Activated T-helper 1 cell treated with anti-CD3 and anti-CD28 coated beads, Interleukin-12 subunit alpha, Interleukin-12 subunit beta, Interleukin-2, Interleukin-4 antibody, amounts not matched to agents 30 ng/mL and 10 ng/mL and 1 ng/mL, durations not matched to agents 14 hours and 24 hours and 36 hours (primary cell): ENCODE measurements at places on chromosomes 7 and 10.

GRCh38 chr10:133166504-133166827, 6.4 kb downstream of the KNDC1 start:
- DNase-seq = no peak

- DNase-seq = no peak
These were observed 96.6 kb upstream of the GPR26 start for GRCh38 chr10:123569436-123570035.

DNA sequence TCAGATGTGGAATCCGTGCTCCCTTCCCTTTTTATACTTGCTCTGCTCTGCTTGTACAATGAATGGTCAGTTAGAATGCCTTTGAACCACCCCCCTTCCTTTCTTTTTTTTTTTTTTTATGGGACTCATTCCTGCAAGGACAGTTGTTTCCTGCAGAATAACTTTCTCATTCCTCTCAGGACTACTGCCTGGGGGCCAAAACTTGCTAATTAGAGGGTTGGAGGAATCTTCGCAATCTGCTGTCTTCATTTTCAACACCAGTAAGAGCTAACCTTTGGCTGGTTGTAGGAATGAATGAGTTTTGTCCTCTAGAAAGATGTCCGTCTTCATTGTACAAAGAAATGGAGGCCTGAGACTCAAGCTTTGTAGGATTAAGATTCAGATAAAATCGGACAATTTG, 868.1 kb downstream of the LRMDA start:
- DNase-seq = no peak

- no peak for DNase-seq
These were observed 44.7 kb upstream of the PDGFA start for GRCh38 chr7:564176-564865.

DNA sequence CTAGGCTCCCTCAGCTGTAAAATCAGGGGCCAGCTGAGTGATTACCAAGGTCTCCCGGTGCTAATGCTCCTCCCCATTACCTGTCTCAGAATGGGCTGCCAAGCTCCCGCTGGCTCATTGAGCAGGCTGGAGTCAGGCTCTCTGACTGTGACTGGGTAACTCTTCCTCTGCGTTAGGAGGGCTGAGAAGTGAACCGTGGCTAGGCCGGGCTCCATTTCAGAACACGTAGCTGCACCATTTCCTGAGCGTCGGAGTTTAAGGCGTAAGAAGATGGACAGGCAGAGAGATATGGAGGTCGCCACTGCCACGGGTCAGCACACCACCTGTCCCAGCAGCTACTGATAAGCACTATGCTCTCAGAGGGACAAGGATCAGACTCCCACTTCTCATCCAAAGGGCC, 250.3 kb downstream of the TCERG1L start:
- no peak for DNase-seq

- no peak for DNase-seq
These were observed 73.4 kb downstream of the NRBF2 start for GRCh38 chr10:63206576-63206975.

DNA sequence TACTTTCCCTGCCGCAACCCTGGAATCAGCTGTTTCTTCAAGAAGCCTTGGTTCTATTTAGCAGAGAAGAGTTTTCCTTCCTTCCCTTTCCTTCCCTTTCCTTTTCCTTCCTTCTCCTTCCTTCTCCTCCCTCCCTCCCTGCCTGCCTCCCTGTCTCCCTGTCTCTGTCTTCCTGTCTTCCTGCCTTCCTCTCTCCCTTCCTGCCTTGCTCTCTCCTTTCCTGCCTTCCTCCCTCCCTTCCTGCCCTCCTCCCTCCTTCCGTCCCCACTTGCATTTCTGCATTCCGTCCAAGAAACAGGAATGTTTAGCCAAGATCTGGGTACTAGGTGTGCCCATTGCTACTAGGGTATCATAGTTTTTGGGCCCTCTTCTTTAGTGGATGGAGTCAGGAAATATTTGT, 21.9 kb downstream of the SND1 start:
- no peak for DNase-seq

- DNase-seq = no peak
These were observed 346.5 kb downstream of the GRID1 start for GRCh38 chr10:86020134-86020533.

DNA sequence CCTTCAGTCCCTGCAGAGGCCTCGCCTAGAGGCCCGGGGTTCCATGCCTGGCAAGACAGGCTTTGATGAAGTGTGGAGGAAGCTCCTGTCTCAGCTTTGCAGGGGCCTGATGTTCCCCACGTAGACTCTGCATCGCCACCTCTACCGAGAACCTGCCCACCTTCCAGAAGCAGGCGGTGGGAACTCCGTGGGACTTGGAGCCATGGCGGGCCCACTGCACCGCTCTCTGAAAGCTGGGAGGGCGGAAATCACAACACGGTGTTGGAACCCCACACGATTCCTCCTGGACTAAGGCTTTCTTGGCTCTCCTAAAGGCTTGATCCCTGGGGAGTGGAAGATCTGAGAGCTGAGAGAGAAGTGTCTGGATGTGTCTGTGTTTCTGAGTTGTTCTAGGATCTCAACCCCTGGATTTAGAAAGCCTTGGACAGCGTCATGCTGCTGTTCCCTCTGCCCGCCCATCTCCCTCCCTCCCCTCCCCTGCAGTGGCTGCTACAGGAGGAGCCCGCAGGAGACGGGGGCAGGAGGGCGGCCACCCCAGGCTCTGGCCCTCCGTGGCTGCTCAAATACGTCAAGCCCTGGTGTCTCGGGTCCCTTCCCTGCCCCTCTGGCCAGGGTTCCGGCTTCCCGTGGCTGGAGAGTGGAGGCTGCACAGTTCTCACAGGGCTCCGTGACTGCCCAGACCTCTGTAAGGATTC, 79.7 kb downstream of the VIPR2 start:
- no peak for DNase-seq

DNA sequence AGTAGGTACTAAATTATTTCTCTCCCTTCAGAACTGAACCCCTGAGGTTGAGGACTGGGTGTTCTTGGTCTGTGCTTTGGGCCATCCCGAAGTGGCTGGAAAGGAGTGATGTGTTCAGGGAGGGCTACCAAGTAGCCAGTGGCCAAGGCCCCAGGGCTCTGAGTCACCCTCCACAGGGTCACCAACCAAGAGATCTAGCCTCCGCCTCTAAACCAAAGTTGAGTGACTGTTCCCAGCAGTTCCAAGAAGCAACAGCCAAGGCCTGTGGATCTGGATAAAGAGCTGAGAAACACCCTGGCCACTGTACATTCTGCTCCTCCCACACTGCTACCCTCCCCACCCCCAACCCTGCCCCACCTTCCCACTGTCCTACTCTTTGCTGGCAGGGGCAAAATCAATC, 35.5 kb upstream of the KCNMA1 start:
- no peak for DNase-seq

DNA sequence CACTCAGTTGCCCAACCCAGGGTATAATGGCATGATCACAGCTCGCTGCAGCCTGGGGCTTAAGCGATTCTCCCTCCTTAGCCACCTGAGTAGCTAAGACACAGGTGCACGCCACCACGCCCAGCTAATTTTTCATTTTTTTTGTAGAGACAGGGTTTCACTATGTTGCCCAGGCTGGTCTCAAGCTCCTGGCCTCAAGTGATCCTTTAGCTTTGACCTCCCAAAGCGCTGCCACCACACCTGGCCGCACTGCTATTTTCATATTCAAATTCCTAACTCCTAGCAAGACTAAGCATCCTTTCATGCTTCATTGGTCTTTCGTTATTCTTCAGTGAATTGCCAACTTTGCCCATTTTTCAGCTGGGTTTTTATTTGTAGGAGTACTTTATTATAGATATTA, 30.4 kb upstream of the DAGLB start:
- no peak for DNase-seq

GRCh38 chr10:18610517-18610916, 40.9 kb downstream of the NSUN6 start:
- no peak for DNase-seq

GRCh38 chr7:35032166-35032565, 5.1 kb downstream of the DPY19L1 start:
- no peak for DNase-seq

DNA sequence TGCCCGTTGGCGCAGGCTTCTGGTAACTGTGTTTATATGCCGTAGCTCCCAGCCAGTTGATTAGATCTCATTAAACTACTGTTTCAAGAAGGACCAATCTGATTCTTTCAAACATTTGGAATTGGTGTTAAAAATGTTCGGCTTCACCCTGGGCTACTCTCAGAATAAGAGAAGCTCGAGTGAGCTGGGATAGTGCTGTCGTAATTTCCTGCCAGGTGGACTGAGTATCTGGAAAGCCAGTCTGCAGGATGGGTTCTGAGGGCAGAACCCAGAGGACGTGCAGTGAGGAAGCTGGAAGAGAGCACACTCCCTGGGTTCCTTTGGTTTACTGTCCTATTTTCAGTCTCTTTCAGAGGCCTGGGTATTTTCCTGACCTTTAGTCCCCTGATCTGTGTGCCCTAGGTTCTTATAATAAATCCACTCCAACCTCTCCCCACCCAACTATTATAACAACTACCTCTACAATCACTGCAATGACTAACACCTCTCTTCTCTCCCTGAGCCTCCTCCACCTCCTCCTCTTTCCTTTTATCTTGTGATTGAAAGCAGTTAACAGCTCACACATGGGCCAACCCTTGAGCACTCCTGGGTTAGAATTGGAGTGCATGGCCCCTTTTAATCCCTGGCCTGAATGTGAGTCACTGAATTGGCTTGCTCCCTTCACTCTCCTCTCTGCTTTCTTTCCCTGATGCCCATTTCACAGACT, 63.0 kb downstream of the AOAH start:
- DNase-seq = no peak

DNA sequence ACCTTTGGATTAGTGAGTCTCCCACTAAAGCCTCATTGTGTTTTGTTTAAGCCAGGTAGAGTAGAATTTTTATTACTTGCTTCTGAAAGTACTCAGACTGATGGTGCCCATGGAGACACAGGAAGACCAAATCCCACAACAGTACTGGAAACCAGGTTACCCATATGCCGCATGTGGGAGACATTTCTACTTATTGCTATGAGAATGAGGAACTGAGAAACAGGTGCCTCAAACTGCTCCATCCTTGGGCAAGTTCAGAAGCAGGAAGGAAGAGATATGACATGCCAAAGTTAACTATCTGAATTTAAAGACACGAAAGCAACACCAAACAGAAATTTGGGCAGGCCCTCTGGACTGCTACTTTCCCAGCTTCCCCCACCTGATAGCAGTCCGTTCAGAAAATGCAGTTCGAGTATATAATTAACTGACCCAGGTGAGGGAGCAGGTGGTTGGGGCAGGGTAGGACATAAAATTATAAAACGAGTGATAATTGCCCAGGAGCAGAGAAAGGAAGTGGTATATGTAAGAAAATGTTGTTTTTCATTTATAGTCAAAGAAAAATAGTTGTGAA, 382.3 kb upstream of the MTPN start:
- no peak for DNase-seq

DNA sequence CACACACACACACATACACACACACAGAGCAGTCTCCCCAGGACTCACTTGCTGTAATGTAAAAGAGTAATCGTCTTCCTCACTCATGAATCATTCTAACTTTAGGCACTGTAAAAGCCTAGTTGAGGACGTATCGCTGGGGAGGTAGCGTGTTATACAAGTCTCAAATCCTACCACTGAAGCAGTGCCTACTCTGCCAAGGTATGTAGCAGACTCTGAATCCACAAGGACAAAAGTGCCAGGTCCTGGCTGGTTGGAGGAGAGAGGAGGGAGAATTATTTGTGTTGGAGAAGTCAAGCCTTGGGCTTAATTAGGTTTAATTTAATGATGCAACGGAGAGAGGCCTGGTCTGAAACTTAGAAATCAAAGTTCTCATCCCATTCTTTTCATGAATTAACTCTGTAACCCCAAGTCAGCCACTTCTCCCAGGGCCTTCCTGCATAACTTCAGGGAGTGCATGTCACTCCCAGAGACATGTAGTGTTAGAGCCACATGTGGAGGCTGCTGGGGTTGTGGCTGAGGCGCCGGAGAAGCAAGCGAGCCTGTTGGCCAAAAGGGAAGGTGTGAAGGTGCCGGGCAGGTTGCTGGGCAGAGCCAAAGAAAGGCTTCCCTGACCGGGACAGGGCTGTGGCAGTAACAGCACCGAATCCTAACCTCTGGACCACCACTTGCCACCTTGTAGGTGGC, 36.7 kb downstream of the NKX2-3 start:
- no peak for DNase-seq

- DNase-seq = no peak
These were observed 24.0 kb downstream of the SLC35G1 start for GRCh38 chr10:93917821-93918220.

DNA sequence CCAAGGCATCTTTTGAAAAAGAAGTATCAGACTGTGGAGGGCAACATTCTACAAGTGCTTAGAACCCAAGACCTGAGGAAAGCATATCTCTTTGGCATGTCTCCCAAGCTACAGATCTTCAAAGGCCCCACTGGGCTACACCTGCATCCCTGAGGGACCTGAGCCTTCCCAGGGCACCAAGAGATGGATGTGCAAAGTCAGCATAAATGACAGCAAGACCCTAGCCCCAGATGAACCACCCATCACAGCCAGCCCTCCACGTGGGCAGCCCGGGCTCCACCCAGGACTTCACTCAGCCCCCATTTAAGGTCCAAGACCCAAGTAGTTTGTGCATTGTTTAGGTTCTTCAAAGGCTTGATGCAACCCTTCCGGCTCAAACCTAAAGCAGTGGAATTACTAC, 123.5 kb downstream of the SFMBT2 start:
- DNase-seq = no peak

- no peak for DNase-seq
These were observed 101.6 kb upstream of the EEPD1 start for GRCh38 chr7:36051501-36051900.

DNA sequence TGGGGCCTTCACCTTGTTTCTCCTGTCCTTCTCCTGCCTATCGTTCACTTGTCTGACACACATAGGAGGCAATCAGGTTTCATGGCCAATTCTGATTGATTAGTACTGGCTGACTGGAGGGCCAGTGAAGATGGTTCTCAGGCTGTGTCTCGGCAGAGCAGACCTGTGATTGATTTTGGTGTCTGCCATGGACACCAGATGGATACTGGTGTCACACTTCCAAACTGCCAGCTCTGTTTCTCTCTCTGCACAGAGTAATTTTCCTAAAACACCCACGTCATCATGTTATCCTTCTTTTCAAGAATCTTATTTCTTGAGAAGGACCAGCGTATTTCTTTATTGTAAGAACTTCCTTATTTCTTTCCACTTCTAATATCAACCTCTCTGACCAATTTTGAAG, 117.1 kb downstream of the ICA1 start:
- no peak for DNase-seq

DNA sequence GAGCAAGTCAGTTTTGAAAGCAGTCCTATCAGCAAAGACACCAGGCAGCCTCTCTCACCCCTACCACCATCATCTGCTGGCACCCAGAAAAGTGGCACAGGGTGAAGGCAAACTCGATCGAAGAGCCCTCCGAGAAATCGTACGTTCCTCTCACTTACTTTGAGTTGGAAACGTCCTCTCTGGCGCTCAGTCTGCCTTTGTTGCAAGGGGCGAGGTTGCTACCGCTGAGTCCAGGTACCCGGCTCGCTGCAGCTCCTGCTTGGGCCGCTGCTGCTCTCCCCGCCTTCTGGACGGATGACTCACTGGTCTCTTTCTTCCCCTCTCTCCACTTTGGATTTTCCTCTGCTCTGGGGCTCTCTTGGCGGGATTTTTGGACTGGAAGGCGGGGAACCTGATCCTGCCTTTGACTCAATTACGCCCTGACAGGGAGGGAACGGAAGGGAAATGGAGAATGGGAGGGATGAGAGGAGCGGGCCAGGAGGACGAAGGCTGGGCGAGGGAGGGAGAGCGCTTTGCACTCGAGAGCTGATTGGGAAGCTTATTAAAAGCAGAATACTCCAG, at the start of gene PTN:
Gene PTN, minus strand, starts transcription at position 453 of the 561 bp plus-strand sequence. CDS start 88,760 bp downstream, outside the sequence.
- DNase-seq = no peak

GRCh38 chr7:151597541-151598444, 78.1 kb upstream of the RHEB start:
- DNase-seq = no peak
